ENCODE measurements at places on chromosomes 3 and 15. TPM values are rescaled to one million over a fixed set of nuclear protein-coding genes. Genes with fewer than 3 reads are reported as not detected.

DNA sequence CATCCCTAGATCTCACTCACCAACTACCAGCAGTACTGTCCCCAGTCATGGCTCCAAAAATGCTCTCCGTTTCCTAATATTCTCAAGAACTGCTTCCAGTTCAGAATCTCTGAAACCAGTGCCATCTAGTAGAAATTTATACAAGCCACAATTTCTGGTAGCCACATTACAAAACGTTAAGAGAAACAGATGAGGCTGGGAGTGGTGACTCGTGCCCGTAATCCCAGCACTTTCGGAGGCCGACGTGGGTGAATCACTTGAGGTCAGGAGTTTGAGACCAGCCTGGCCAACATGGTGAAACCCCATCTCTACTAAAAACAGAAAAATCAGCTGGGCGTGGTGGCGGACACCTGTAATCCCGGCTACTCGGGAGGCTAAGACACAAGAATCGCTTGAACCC is 78.4 kb upstream of the RAD18 start:
- no peak overlapping the region for H3K27ac ChIP-seq
- peaks cover 2% of the 10 kb centered on the region for H3K27me3 ChIP-seq
- no peaks in the 10 kb centered on the region for H3K4me1 ChIP-seq
- DNase-seq: no peak

Gene MUC20
- 11.0 TPM for polyA plus RNA-seq

- H3K4me1 ChIP-seq: no peaks in the 10 kb centered on the region
- no peaks in the 10 kb centered on the region for H3K36me3 ChIP-seq
- no peak overlapping the region for H3K4me3 ChIP-seq
- no peak overlapping the region for H3K27ac ChIP-seq
- DNase-seq: no peak
- no peaks in the 10 kb centered on the region for H3K27me3 ChIP-seq
Observed at GRCh38 chr3:100033903-100034471, 80.3 kb downstream of the FILIP1L start.

DNA sequence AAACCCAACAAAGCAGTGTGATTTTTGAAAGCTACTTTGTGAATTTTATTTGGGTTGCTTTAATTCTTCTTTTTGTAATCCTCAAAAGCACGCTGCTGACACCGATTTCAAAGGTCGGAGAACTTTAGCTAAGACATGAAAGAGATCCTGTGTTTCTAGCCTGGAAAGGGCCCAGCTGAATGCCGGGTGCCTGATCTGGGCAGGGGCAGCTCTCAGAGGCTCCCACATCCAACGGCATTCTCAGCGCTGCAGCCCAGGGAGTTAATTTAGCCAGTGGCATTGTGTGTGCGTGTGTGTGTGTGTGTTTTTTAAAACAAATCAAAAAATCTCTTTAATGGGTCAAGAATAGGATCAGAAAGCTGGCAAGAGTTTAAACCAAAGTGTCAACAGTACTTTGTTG is 6.6 kb downstream of the RBP1 start:
- H3K36me3 ChIP-seq: no peaks in the 10 kb centered on the region
- DNase-seq: no peak
- no peaks in the 10 kb centered on the region for H3K4me1 ChIP-seq
- no peak overlapping the region for H3K4me3 ChIP-seq
- no peak overlapping the region for H3K27ac ChIP-seq

- no peak overlapping the region for H3K27ac ChIP-seq
- H3K4me3 ChIP-seq: no peak overlapping the region
- H3K27me3 ChIP-seq: no peaks in the 10 kb centered on the region
- H3K36me3 ChIP-seq: no peaks in the 10 kb centered on the region
- DNase-seq: no peak
Observed at GRCh38 chr15:39462691-39463090, 118.2 kb upstream of the THBS1 start.

DNA sequence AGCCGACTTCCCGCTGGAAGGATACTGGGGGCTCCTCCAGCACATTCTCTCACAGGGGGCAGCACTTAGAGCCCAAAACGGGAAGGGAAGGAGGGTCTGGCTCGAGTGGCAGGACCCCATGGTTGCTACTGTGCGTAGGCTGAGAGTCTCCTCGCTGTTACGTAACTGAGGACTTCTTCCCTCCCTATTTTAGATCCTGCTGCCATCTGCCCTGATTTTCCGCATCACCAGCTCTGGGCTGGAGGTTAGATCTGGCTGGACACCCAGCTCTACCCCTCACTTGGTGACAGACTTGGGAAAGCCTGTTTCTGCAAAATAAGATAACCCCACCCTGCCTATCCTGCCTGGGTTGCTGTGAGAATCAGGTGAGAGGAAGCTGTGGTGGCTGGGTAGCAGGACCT is 47.7 kb downstream of the BDH1 start:
- peaks cover 10% of the 10 kb centered on the region for H3K36me3 ChIP-seq
- no peak overlapping the region for H3K4me3 ChIP-seq
- peaks cover 8% of the 10 kb centered on the region for H3K4me1 ChIP-seq
